Lung (tissue), 17 donors: ENCODE measurements at places on chromosomes 6 and 20. TPM values are rescaled to one million over a fixed set of nuclear protein-coding genes. Genes with fewer than 3 reads are reported as not detected.

DNA sequence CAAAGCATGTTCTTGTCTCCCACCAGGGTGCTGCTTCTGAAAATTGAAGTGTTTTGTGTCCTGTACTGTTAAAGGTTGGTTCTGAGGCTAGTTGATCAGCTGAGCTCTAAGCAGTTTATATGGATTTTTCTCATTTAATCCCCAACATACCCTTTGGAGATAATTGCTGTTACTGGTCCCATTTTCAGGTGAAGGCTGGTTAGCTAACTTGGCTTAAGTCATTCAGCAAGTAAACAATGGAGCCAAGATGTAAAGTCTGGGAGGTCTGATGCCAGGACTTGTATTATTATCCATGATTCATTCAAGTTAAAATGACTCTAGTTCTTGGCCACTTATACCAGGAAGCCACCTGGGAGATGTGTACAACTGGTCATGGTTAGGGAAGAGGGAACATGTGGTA, 42.5 kb upstream of the FERMT1 start:
- no peak overlapping the region for H3K27ac ChIP-seq
- H3K4me3 ChIP-seq = no peak overlapping the region
- H3K36me3 ChIP-seq = no peaks in the 10 kb centered on the region
- no peak for DNase-seq
- no peaks in the 10 kb centered on the region for H3K27me3 ChIP-seq

DNA sequence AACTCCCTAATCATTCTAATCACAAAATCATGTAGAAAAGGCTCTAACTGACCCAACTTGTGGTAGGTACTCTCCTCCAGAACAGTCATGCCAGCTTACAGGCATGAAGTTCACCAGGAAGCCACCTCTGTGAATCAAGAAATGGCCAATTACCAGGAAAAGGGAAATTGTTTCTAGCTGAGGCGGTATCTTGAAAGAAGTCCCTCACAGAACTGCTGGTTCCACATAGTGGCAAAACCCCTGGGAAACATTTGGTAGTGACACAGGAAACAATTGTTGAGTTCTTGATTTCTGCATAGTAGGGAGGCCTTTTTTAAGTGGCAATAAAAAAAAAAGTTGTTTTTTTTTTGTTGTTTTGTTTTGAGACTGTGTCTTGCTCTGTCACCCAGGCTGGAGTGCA, 3.4 kb upstream of the ZHX3 start:
- H3K27ac ChIP-seq = no peak overlapping the region
- no peaks in the 10 kb centered on the region for H3K27me3 ChIP-seq
- no peak for DNase-seq
- no peak overlapping the region for H3K4me3 ChIP-seq
- no peaks in the 10 kb centered on the region for H3K36me3 ChIP-seq
- no peaks in the 10 kb centered on the region for H3K4me1 ChIP-seq

DNA sequence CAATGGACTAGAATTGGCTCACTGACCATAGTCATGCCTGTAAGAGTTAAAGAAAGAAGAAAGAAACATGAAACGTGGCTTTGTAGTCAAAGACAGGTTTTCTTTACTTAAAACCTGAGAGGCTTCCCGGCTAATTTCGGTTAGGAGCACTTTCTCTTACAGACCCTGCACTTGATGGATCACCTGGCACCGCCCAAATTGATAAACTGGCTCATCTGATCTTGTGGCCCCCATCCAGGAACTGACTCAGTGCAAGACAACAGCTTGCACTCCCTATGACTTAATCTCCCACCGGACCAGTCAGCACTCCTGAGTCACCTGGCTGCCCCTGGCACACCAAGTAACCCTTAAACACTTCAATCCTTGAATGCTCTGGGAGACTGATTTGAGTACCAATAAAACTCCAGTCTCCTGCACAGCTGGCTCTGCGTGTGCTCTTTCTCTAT, 12.3 kb downstream of the TMEM14B start:
- no peaks in the 10 kb centered on the region for H3K27me3 ChIP-seq
- no peak overlapping the region for H3K4me3 ChIP-seq
- H3K4me1 ChIP-seq = no peaks in the 10 kb centered on the region

GRCh38 chr20:54025251-54025771, 45.1 kb downstream of the BCAS1 start:
- DNase-seq = peak; percentile 29
- no peaks in the 10 kb centered on the region for H3K27me3 ChIP-seq
- no peak overlapping the region for H3K27ac ChIP-seq
- H3K4me3 ChIP-seq = no peak overlapping the region
- H3K36me3 ChIP-seq = no peaks in the 10 kb centered on the region

GRCh38 chr6:137743493-137743892, 123.6 kb upstream of the TNFAIP3 start:
- no peak for DNase-seq
- H3K4me1 ChIP-seq = no peaks in the 10 kb centered on the region
- H3K27ac ChIP-seq = no peak overlapping the region
- H3K27me3 ChIP-seq = no peaks in the 10 kb centered on the region

The POU3F2 gene
- not detected for total RNA-seq

The KCNK16 gene
- not detected for total RNA-seq

The CALHM5 gene
- total RNA-seq = 1.3 TPM

The SOX4 gene
- total RNA-seq = 29.6 TPM

The CST4 gene
- not detected for total RNA-seq
